Activated effector memory CD4-positive, alpha-beta T cell treated with Interleukin-2 at 50 U/mL for 16 hours (primary cell): ENCODE measurements at places on chromosomes 16 and 17.
A peak's percentile ranks its signal among the peaks of the same experiment; 100 is the strongest.

GRCh38 chr17:72512649-72513556, 392.1 kb downstream of the SOX9 start:
- no peak for DNase-seq

GRCh38 chr17:68290955-68291835, at the start of the genes ARSG and SLC16A6:
Gene ARSG (plus strand): TSS chr17:68291495. CDS start chr17:68307494, 15,999 bp downstream.
Gene SLC16A6 (minus strand): TSS chr17:68291127. CDS start chr17:68278320, 12,807 bp downstream.
- DNase-seq = peak; percentile 78

GRCh38 chr16:50478075-50478772, 70.0 kb upstream of the NKD1 start:
- DNase-seq = no peak

GRCh38 chr17:72056155-72056554, 64.7 kb upstream of the SOX9 start:
- DNase-seq = no peak

DNA sequence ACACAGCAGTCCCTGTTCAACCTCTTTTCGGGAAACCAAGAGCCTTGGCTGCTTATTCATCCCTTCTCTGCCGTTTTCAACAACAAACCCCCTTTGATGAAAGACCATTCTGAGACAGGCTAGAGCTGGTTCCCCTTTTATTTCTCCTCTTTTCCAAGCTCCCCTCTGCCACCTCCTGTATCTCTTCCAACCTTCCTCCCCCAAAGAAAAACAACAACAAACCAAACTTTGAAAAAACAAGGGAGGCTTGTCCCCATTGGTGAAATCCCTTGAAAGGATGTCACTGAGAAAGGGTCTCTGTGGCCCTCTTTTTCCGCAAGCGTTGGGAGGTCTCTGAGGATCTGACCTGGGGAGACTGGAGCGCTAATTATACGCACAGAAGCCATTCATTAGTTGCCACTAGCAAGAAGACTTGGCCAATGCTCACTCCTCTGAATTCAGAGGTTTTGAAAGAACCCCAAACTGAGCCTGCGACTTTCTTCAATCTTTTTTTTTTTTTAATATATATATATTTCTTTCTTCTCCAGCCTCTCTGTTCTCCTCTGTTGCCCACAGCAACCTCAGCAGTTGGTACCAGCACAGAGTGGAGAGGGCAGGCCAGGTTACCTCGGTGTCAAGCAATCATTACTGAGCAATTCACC, 101.4 kb downstream of the PITPNC1 start:
- no peak for DNase-seq

DNA sequence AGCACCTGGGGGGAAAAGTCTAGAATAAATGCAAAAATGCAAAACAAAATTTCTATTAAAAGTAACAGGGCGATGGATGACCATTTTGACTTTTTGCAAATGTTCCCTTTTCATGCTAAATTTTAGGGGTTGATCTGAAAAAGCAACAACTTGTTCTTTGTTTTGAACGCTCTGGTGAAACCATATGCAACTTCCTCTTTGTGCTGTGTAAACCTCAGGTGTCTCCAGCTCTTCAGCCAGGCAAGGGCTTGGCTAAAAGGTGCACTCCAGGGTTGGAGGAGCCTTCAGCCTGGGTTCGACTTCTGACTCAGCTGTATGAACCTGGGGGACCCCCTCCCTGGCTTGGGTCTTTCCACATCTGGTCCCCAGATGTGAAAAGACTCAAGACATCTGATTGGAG, 9.5 kb downstream of the IRF8 start:
- DNase-seq = no peak

- peak; percentile 32 for DNase-seq
Measured at GRCh38 chr17:61416540-61417363, 17.1 kb downstream of the TBX2 start.

DNA sequence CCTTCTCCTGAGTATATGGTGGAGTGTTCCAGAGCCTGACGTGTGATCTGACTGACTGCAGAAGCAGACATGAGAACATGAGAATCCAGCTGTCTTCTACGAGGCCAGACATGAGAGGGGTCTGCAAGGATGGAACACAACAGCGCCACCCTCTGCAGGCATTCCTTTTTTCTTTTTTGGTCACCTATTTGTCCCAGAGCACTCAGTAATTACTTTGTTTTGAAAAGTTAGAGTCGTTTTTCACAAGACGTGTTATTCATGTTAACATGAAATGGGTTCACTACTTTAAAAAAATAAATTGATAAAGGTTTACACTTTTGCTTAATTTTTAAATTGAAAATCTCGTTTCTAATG, 43.8 kb upstream of the ATP2A3 start:
- DNase-seq = no peak

DNA sequence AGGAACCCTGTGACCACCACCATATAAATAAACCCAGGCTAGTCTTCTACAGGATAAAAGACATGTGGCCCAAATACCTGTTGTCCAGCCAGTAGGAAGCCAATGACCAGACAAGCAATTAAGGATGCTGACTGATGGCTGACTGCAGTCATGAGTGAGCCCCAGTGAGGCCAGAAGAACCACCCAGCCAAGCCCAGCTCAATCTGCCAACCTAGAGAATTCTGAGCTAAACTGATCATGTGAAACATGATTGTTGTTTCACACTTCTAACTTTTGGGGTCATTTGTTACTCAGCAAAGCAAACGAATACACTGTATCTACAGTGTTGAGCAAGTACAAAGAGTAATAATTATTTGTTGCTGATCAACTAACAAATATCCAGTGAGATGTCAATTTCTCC, 86.4 kb downstream of the DNAH3 start:
- no peak for DNase-seq

- DNase-seq = no peak
Measured at GRCh38 chr17:62809656-62810055, 1.5 kb upstream of the MARCHF10 start.
